Nephron progenitor cell (in vitro differentiated cells): ENCODE measurements at places on chromosomes 12 and 14.

- no peak for DNase-seq
Observed at GRCh38 chr14:102939820-102940561, 17.5 kb downstream of the AMN start.

- no peak for DNase-seq
Observed at GRCh38 chr12:4037747-4038312, 164.6 kb upstream of the PARP11 start.

- peak; percentile 46 for DNase-seq
Observed at GRCh38 chr12:104737791-104738301, 220.2 kb downstream of the SLC41A2 start.

DNA sequence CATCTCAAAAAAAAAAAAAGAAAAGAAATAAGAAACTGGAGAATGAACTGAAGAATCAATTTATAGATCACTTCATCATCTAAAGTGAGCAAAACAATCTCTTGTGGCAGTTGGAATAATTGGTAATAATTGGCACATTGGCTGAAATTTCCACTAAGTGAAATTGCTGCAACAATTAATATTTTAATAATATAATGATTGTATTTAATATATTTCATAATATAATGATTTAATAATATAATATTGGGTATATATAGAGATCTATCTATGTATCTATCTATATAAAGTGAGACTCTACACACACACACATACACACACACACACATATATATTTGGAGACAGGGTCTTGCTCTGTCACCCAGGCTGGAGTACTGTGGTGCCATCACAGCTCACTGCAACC lies 81.2 kb upstream of the PRICKLE1 start:
- no peak for DNase-seq
